ENCODE measurements at places on chromosomes 1 and 21. TPM values are rescaled to one million over a fixed set of nuclear protein-coding genes. Genes with fewer than 3 reads are reported as not detected.

GRCh38 chr1:215508311-215508710 lies 58.8 kb upstream of the KCTD3 start:
- H3K27ac ChIP-seq, result no peak overlapping the region
- H3K4me1 ChIP-seq, result no peaks in the 10 kb centered on the region
- H3K4me3 ChIP-seq, result no peak overlapping the region
- H3K27me3 ChIP-seq, result peaks cover 4% of the 10 kb centered on the region

GRCh38 chr21:40143822-40144525 lies 276.7 kb downstream of the PCP4 start:
- DNase-seq, result peak; percentile 47
- H3K36me3 ChIP-seq, result no peaks in the 10 kb centered on the region
- no peak overlapping the region for H3K27ac ChIP-seq
- H3K27me3 ChIP-seq, result no peaks in the 10 kb centered on the region
- H3K4me1 ChIP-seq, result no peaks in the 10 kb centered on the region
- H3K4me3 ChIP-seq, result no peak overlapping the region

Gene ZCCHC17
- 24.4 TPM for total RNA-seq

DNA sequence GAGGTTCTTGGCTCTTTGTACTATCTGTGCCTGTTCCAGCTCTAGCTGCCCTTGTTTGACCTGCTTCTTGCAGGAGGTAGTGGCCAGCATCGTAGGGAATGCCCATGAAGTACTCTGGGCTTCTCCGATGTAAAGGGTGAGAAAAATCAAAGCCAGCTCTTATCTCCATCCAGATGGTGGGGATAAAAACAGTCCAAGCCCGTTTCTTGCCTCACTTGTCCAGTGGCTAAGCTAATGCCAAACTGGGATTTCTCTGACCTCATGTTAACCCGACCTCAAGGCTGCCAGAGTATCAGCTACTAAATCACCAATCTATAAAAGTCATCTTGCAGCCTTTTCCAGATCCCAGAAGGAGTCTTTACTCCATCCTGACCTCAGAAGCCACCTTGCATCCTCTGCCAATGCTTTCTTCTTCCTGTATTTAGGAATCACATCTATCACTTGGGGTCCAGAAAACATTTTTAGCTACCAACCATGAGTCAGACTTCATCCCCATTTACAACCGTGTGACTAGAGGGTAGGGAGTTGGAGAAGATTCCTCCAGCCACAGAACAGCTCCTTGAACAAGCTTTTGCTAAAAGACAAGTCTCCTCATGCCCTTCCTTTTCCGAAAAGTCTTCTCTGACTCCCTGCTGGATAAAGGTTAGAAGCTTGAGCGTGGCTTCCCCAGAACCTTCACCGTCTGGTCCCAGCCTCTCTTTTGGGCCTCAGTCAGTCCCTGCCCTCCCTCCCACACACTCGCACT lies 35.9 kb downstream of the KCNC4 start:
- H3K27me3 ChIP-seq, result no peaks in the 10 kb centered on the region
- no peak overlapping the region for H3K4me3 ChIP-seq
- no peak overlapping the region for H3K27ac ChIP-seq
- peaks cover 8% of the 10 kb centered on the region for H3K4me1 ChIP-seq

GRCh38 chr1:180586671-180587155 lies 27.9 kb downstream of the OVAAL start:
- H3K27me3 ChIP-seq, result peaks cover 2% of the 10 kb centered on the region
- peaks cover 19% of the 10 kb centered on the region for H3K4me1 ChIP-seq
- no peak overlapping the region for H3K4me3 ChIP-seq
- H3K36me3 ChIP-seq, result no peaks in the 10 kb centered on the region
- peak overlapping the region; percentile 9 for H3K27ac ChIP-seq

DNA sequence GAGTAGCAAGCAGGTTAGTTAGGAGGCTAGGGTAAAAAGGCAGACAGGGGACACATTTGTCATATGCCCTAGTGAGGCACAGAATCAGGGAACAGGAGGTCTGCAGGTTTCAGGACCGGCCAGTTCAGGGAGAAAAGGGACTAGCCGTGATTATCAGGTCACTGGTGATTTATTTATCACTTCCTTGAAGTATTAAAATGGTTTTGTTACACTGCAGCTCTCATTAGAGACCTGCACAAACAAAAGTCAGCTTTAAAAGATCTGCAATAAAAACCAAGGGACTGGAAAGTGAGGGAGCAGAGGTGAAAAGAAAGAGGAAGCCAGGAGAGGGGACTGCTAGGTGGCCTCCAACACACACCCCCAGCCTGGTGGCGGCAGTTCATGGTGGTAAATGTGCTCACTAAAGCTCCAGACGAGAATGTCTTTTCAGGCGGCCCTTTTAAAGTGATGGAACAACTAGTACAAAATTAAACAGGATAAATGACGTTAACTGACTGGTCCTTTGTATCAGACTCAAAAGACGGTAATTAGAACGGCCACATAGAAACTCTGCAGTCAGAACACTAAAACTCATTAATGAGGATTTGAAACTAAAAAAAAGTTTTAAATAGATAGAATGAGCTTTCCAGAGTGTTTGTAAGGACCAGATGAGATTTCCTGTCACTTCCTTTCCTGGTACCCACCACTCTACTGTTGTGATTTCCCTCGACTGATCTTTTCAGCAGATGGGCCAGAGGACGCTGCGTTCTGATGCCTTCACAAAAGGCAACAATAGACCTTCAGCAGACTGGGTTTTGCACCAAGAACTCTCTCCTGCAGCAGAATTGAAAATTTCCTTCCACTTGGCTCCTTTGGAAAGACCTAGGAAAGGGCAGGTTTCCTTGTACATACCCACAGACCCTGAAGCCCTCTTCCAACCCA lies 136.8 kb downstream of the NTPCR start:
- no peaks in the 10 kb centered on the region for H3K27me3 ChIP-seq
- DNase-seq, result no peak
- H3K27ac ChIP-seq, result no peak overlapping the region
- H3K4me3 ChIP-seq, result no peak overlapping the region
- peaks cover 47% of the 10 kb centered on the region for H3K36me3 ChIP-seq

All from activated CD4-positive, alpha-beta memory T cell treated with anti-CD3 and anti-CD28 coated beads for 36 hours (primary cell).